Peyer's patch (tissue), 4 donors: ENCODE measurements at places on chromosomes 13 and 19.

GRCh38 chr13:52879950-52880741 is 31.7 kb upstream of the PCDH8 start:
- DNase-seq, result no peak
- no peak overlapping the region for H3K27ac ChIP-seq
- H3K27me3 ChIP-seq, result no peaks in the 10 kb centered on the region
- H3K4me1 ChIP-seq, result no peaks in the 10 kb centered on the region

DNA sequence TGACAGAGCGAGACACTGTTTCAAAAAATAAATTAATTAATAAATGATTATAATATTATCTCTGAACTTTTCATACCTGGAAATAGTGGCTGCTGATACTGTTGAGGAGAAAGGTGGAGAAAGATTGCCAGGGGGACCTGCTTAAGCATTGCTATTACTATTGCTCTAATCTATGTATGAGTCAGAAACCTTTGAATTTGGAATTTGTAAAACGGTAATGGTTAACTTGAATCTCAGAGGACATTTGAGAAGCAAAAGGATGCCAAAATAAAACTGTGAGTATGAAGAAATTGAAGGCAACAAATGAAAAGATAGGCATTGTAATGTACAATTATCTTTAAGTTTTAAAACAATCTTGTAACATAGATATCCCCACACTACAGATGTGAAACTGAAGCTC is 5.2 kb downstream of the MRPL57 start:
- H3K4me1 ChIP-seq, result peaks cover 3% of the 10 kb centered on the region
- no peaks in the 10 kb centered on the region for H3K27me3 ChIP-seq
- no peak overlapping the region for H3K4me3 ChIP-seq
- H3K36me3 ChIP-seq, result no peaks in the 10 kb centered on the region

DNA sequence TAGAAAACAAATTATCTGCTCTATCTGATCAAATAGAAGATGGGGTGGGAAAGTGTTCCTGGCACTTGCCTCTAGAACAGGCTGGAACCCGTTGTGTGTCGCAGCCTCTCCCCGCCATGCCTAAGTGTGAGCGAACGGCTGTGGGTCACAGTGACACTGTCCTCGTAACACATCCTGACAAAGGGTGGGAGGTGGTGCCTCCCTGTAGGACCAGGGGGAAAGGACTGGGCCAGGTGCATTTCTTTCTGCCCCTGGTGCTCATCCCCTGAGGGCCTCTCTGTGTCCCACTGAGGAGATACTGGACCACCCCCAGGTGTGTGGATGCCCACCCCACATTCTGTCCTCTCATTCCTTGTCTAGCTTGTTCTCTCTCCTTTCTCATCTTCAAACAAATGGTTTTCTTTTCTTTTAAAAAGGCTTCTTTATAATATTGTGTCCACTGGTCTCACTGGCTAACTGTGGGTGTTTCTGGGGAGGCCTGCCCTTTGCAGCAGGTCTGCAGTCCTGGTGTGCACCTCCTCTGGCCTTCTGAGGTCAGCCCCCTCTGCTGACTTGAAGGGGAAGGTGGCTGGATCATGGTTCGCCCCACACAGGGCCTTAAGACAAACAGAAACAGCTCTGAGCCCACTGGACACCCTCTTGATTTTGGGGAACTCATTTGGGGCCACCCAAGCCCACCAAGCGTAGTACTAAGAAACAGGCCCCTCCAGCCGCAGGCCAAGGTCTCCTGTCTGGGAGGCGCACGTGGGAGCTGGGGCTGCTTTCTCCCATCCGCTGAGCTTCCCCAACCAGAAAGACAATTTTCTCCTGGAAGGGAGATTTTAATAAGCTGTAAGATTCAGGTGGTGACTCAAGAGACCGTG is 152.5 kb upstream of the SOX1 start:
- no peak overlapping the region for H3K4me3 ChIP-seq
- no peaks in the 10 kb centered on the region for H3K4me1 ChIP-seq
- no peaks in the 10 kb centered on the region for H3K36me3 ChIP-seq
- H3K27me3 ChIP-seq, result no peaks in the 10 kb centered on the region
- peak; percentile 22 for DNase-seq

DNA sequence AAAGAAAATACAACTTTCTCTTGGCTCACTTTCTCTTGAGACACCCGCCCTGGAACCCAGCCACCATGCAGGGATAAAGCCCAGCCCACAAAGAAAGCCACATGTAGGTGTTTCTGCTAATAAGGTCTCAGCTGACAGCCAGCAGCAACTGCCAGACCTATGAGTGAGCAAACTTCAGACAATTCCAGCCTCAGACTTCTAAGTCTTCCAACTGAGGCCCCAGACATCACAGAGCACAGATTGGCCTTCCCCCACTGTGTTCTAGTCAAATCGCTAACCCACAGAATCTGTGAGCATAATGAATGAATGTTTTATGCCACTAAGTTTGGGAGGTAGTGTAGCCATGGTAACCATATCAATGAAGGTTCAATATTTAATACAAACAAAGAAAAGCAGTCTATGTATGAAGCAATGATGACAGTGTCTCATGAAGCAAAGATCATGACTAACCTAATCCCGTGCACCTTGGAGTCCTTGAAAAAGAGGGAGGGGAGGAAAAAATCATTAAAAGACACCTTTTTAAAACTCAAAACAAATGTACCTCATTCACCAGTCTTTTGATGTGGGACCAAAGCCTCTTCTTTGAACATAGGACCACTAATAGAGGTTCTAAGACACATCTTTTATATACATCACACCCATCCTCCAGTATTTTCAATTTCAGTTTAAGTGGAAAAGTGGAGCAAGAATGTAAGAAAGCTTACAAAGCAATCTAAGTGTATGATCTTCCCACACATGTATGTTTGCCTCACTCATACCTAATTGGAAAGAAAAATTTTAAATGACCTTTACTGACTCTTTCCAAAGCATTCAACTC is 6.2 kb downstream of the MRPS31 start:
- H3K4me3 ChIP-seq, result no peak overlapping the region
- no peak overlapping the region for H3K27ac ChIP-seq
- H3K36me3 ChIP-seq, result no peaks in the 10 kb centered on the region
- no peak for DNase-seq

DNA sequence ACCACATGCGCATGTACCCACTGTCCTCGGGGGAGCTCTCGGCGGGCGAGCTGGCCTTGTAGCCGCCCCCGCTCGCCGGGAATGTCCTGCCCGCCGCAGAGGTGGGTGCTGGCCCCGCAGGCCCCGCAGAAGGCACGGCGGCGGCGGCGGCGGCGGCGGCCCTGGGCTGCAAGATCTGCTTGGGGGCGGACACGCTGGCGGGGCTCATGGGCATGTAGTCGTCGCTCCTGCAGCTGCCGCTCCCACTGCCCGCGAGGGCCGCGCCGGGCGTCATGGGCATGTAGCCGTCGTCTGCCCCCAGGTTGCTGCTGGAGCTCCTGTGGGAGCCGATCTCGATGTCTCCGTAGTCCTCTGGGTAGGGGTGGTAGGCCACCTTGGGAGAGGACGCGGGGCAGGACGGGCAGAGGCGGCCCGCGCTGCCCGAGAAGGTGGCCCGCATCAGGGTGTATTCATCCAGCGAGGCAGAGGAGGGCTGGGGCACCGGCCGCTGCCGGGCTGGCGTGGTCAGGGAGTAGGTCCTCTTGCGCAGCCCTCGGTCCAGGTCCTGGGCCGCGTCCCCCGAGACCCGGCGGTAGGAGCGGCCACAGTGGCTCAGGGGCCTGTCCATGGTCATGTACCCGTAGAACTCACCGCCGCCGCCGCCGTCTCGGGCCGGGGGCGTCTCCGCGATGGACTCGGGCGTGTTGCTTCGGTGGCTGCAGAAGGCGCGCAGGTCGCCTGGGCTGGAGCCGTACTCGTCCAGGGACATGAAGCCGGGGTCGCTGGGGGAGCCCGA is 2.4 kb downstream of the IRS2 start:
- H3K36me3 ChIP-seq, result peaks cover 35% of the 10 kb centered on the region
- H3K27ac ChIP-seq, result no peak overlapping the region
- no peak for DNase-seq
- no peaks in the 10 kb centered on the region for H3K27me3 ChIP-seq
- H3K4me1 ChIP-seq, result no peaks in the 10 kb centered on the region
- H3K4me3 ChIP-seq, result peak overlapping the region; percentile 90

- H3K36me3 ChIP-seq, result peaks cover 18% of the 10 kb centered on the region
- no peak overlapping the region for H3K4me3 ChIP-seq
- DNase-seq, result no peak
- H3K27me3 ChIP-seq, result no peaks in the 10 kb centered on the region
- peaks cover 26% of the 10 kb centered on the region for H3K4me1 ChIP-seq
These were observed 68.5 kb upstream of the GPR183 start for GRCh38 chr13:99375738-99376080.

DNA sequence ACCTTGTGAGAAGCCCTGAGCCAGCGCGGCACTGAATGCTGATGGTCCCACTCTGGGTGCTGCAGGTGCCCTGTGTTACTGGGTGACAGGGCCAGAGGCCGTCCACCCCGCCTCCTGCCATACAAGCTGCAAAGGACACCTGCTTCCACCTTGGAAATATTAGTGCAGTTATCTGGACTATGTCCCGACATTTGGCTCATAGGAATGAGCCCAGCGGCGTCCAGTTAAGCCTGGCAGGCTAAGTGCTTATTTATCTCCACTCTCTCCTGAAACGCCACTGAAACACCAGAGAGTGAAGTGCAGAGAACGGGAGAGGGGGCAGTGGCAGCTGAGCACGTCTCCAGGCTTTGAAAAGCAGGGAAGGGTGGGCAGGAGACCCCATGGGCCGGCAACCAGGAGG is 145.8 kb downstream of the KDM4B start:
- no peak overlapping the region for H3K4me3 ChIP-seq
- no peak overlapping the region for H3K27ac ChIP-seq
- H3K4me1 ChIP-seq, result no peaks in the 10 kb centered on the region
- no peak for DNase-seq

DNA sequence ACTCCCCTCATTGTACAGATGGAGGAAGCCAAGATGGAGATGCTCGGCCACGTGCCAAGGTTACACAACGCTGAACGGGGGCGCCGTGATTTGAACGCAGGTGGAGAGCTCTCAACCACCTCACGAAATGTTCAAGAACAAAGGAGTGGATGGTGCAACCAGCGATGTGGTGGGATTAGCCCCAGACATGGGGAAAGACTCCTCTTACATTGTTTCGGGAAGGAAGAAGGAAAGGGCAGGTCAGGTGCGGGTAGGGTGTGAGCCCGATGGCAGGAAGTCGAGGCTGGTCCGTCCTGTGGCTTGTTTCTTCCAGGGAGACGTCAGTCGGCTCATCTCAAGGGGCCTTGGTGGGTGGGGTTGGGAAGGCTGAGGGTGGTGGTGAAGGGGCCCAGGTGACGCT is 7.1 kb upstream of the KLK14 start:
- H3K4me1 ChIP-seq, result no peaks in the 10 kb centered on the region
- H3K4me3 ChIP-seq, result no peak overlapping the region
- H3K36me3 ChIP-seq, result no peaks in the 10 kb centered on the region
- H3K27me3 ChIP-seq, result no peaks in the 10 kb centered on the region

GRCh38 chr19:46648060-46648960 is 12.3 kb upstream of the GNG8 start:
- H3K4me1 ChIP-seq, result no peaks in the 10 kb centered on the region
- no peaks in the 10 kb centered on the region for H3K36me3 ChIP-seq
- DNase-seq, result no peak
- H3K27me3 ChIP-seq, result peaks cover 5% of the 10 kb centered on the region
- H3K27ac ChIP-seq, result no peak overlapping the region

DNA sequence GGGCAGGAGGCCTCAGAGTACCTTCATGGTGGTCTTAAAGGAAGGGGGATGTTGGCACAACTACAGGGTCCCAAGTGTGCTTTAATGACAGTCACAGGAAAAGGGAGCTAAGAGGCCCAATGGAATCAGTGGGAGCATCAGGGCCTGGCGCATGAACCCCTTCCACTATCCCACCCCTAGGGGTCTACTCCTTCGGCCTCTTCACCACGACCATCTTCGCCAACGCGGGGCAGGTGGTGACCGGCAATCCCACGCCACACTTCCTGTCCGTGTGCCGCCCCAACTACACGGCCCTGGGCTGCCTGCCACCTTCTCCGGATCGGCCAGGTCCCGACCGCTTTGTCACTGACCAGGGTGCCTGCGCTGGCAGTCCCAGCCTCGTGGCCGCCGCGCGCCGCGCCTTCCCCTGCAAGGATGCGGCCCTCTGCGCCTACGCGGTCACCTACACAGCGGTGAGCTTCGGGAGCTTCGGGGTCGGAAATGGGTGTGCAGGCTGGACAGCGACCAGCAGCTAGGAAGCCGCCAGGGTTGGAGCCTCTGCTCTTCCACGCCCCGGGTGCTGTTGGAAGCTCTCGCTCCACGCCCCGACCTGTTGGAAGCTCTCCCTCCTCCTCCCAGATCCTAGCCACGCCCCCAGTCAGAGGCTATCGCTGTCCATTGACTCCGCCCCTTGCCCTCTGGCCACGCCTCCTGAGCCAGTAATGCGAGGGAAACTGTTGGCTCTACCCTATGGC is 6.0 kb downstream of the PLPPR2 start:
- H3K27me3 ChIP-seq, result no peaks in the 10 kb centered on the region
- H3K36me3 ChIP-seq, result no peaks in the 10 kb centered on the region
- H3K4me3 ChIP-seq, result peak overlapping the region; percentile 38
- H3K27ac ChIP-seq, result no peak overlapping the region
- DNase-seq, result peak; percentile 89
